Gastrocnemius medialis (tissue), 4 donors: ENCODE measurements at places on chromosomes 3 and 15.

DNA sequence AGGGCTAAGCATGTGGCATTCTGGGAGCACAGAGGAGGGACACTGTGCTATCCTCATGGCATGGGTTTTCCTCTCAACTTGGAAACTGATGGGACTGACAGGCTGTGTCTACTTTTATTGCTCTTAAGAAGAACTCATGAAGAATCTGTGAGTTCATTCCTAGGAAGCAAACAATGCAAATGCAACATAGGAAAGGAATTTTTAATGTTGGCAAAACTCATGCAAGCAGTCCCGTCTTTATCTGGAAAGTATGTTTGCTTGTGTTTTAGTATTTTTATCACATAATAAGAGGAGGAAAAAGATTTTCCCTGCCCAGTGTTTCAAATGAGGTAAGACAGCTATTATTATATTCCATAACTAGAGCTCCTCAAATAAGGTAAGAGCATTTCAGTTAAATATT, 89.7 kb downstream of the TRIM42 start:
- no peak for DNase-seq

GRCh38 chr3:43531835-43532234, 90.0 kb downstream of the ANO10 start:
- no peak for DNase-seq

DNA sequence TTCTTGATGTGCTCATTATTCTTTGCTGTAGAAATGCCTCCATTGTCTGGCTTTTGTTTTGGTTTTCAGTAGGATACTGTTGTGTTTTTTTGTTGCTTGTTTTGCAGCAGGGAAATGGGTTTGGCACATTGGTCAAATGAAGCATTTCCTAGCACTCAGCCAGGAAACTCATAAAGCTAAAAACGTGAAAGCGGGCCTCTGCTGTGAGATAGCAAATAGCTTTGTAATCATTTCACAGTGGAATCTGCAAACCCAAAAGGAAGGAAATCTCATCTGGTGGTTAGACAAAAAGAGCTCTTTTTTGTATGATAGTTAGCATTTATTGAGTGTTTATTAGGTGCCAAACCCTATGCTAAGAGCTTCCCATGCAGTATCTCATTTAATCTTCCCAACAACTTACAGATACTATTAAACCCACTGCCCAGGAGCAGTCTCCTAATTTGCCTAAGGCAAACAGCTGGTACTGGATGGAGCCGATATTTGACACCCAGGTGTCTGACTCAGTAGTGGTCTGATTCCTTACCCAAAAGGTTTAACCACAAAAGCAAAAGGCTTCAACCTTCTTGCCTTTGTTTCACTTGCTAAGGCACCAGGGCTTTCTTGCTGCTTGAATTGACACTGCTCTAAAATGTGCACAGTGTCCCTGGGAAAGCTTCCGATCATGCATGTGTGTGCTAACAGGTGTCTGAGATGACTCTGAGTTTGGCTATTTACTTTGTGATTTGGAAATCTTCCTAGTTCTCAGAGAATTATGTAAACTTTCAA, 527.9 kb upstream of the MDFIC2 start:
- no peak for DNase-seq

GRCh38 chr3:117817103-117817502, 1107.5 kb downstream of the TUSC7 start:
- no peak for DNase-seq
